ENCODE measurements at places on chromosomes 7 and 10.

DNA sequence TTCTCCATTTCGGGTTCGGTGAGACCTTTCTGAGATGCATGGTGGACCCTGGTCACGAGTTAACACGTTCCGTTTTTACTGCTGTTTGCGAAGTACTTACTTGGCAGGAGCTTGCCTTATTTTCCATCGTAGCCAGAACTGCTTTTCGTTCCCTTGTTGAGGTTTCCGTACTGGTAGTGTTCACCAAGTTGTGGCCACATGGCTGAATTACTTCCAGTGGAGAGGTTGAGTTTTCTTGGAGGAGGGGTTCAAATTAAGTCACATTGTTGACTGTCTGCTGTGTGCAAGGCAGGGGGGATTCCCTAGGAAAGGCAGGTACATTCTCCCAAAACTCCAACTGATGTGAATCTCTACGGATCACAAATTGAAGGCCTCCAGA, 4.0 kb downstream of the MXI1 start:
- DNase-seq, result no peak

GRCh38 chr10:91082447-91082846, 138.0 kb upstream of the PCGF5 start:
- DNase-seq, result no peak

DNA sequence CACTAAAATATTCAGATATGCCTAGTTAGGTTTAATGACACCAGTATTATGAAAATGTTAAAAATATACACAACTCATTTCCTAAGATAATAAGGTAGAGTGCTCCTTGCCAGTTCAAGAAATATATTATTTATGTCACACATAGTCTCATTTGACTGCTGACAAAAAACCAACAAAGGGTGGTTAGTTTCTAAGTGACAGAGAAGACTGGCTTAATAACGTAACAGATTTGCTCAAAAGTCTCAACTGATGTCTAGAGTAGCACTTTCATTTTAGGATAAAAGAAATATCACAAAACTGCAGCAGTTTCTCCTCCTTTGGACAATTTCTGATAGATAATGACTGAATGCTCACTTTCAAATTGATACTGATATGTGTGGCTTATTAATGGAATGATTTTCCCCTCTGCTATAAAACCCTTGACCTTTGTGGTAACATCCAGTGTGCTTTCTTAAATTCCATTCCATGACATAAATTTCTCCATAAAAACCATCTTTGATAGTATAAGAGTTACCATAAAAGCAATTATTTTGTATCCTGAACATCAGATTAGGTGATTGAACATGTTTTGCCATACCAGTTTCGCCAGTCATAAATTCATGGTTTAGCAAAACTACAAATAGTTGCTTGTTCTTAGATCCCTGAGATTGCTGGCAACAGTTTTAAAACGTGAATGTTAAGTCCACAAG, 94.2 kb downstream of the NRBF2 start:
- DNase-seq, result no peak

- no peak for DNase-seq
Measured at GRCh38 chr10:34885898-34886297, 70.8 kb upstream of the PARD3 start.

DNA sequence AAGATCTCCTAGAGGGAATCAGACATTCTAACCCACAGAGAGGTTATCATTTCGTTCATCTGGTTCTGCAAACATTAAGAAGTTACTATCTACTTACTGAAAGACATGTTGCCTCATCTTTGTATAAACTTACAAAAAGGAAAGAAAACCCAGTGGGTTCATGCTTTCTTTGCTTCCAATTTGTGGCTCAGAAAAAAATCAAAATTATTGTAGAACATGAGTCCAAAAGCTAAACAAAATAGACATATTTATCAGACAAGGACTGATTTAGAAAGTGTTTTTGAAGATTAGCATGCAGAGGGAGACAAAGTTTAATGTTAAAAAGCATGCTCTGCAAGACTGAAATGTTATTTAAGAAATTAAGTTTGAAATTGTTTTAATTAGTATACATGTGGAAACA, 123.1 kb downstream of the MBL2 start:
- no peak for DNase-seq

GRCh38 chr10:98533241-98533640, 86.5 kb upstream of the HPS1 start:
- DNase-seq, result no peak

GRCh38 chr10:33982995-33983394, 648.5 kb upstream of the NRP1 start:
- DNase-seq, result no peak

DNA sequence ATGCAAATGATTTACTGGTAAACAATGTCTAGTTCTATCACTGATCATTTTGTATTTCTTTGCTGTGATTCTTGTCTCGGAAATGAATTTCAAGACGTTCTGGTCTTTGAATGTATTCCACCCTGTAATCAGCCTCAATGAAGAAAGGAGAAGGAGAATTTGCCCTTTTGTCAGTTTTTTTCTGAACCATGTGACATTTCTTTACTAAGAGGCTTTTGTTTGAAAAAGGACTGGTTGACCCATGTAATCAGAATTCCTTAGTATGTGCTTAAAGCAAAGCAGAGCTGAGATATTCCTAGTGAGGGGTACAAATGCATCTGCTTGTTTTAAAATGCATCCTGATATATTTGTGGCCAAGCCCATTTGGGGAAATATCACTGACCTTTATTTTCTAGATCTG, 581.6 kb downstream of the ETV1 start:
- no peak for DNase-seq

DNA sequence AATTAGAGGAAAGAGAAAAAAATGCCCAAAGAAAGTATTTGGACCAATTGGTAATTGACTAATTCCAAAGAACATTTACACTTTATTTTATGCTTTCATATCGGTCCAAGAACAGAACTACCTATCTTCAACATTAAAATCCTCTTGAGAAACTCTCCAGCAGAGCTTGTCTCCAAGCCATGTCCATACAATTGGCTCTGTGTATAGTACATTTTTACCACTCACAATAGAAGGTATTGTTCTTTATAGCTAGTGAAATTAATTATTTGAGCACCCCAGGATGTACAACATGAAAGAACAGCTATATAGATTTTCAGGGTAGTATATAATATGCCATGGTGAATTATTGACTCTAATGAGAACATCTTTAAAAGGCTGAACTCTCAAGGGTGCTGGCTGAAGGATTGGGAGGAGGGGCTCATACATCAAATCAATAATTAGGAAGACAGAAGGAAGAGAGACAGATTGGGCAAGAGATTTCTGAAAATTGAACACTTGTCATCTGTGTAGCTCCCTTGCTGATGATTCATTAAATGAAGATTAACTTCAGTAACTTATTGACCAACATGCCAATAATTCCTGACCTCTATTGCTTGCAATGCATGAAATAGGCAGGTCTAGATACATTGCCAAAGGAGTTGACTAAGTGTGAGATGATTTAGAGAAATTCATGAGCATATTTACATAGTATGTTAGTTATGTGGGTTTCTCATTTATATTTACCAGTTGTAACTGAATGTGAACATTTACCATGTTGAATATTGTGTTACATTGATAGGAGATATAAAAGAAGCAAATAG, 249.7 kb downstream of the MTERF1 start:
- no peak for DNase-seq

DNA sequence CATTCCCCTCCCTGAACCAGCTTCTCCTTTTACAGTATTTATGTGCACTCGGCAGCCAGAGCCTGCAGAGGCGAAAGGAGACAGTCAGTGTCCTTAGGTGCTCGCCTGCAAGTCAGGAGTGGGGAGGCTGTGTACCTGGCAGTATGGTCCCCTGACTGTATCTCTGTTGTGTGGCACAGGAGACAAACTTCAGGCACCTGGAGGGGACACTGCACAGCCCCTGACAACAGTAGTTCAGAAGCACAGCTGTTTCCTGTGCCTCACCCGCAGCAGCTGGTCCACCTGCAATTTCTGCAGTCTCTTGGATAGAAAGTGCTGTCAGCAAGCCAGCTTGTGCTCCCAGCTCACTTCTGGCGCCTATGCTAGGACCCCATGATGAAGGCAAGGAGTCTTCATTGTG, 73.4 kb upstream of the LAMB4 start:
- no peak for DNase-seq

GRCh38 chr7:127557803-127558202, 27.6 kb downstream of the GCC1 start:
- DNase-seq, result no peak

DNA sequence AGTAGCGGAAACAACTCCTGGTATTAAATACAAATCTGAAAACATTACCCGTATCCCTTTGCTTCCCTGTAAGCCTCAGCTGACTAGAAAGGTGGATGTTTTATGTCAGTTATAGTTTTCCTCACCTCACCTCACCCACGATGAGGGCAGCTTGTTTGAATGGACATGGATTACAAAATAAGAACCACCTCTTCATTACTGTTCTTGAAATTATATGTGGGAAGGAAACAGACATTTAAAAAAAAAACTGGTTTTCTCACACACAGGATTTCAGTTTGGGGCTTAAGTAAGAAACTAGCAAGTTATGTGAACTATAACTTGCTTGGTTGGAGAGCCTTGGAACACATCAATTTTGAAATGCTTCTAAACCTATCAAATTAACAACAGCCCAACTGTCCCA, 232.9 kb upstream of the CCDC6 start:
- no peak for DNase-seq

DNA sequence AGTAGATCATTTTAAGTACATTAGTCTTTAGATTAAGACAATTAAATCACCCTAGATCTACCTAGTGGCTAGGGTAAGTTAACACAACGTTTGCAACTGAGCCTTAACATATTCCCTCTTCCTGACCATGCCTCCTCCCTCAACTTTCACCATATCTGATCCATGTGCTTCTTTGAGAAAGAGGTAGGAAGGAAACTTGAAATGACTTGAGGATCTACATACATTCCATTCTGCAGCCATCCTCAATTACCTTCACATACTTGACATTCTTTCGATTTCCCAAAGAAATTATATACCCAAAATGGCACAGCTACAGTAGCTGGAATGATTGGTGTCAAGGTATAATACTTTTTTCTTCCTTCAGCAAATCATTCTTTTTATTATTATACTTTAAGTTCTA, 12.9 kb upstream of the SEPTIN7 start:
- no peak for DNase-seq

DNA sequence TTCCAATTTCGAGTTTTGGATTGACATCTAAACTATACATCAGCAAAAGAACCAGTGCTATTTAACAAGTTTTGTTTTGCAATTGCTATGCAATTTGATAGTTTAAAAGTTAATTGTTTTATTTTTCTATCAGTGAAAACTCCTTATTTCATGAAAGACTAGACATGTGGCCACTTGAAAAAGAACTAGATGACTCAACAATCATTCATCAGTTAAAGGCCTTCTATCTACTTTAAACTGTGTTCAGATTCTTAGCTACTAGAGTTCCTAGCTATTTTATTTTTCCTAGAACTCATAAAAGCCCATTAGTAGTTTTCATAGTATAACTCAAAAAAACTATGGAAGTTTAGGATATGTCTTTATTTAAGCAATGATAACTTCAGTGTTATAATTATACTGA, 104.6 kb upstream of the LSM8 start:
- no peak for DNase-seq

DNA sequence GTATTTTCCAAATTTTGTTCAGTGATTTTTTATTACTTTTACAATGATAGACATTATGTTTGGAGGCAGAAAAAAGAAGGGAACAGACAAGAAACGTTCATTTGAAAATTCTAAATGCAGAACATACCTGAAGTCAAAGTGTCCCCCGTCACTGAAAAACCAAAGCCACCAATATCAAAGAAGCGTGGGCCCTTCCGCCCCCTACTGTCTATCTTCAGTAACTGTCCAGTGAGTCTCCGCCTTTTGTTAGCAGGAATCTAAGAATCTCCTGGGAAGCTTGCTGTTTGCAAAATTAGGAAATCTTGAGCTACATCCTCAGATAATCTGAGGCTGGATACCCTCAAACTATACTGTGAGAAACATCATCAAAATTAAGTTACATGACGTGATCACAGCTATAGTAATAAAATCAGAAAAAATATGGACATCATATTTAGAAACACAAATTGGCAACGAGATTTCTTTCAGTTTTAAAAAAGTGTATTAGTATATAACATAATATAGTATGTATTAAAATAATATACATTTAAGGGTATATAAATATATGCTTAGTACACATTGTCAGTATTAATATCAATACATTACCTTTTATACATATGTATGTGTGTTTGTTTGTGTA, 169.3 kb upstream of the AKR1E2 start:
- peak; percentile 46 for DNase-seq

- no peak for DNase-seq
Measured at GRCh38 chr10:64156166-64156565, 635.0 kb downstream of the REEP3 start.

DNA sequence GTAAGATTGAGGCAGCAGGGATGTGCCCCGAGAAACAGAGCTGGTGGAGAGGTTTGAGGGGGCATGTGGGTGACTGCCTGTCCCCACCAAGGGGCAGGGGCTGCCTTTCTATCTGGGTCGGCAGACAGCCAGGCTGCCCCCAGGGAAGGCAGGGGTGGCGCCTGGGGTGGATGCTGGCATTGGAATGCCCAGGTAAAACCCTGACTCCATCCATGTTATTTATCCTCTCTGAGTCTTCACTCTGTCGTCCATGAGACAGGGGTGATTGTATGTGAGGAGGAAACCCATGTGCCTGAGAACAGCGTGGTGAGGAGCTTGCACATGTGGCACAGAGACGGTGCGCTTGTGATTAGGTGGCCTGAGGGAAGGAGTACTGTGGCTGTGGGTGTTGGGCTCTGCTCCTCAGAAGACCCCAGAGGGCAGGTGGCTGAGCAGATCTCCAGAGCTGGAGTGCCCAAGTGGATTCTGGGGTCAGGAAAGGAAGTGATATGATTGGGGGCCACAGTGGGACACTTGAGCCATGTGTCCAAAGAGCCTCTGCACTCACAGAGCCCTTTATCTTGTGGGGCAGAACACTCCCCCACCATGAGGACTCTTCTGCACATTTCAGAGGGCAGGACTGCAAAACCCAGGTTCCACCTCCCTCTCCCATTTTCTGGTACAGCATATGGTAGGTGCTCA, 100.4 kb upstream of the RET start:
- no peak for DNase-seq

GRCh38 chr10:127067542-127068194, 128.7 kb downstream of the INSYN2A start:
- DNase-seq, result no peak

- DNase-seq, result no peak
Measured at GRCh38 chr7:102260856-102261255, 25.8 kb upstream of the SH2B2 start.

- DNase-seq, result no peak
Measured at GRCh38 chr10:128884496-128885072, 582.5 kb upstream of the MGMT start.

DNA sequence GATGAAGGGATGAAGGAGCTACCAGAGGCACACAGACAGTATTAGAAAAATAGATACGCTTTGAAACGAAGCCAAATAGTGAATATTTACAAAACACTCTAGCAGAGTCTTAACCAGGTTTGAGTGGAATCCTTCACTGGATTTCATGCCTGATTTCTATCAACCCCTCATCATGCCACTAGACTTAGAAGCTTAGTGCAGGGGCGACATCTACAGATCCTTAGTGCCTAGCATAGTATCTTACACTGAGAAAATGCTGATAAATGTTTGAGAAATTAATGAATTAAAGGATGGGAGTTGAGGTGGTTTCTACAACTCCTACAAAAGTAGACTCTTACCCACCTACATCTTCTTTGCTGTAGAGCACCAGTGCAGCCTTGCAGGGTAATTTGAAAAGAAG, 54.7 kb upstream of the CCNJ start:
- no peak for DNase-seq
